Breast epithelium (tissue), 4 donors: ENCODE measurements at places on chromosomes 16 and 17.

DNA sequence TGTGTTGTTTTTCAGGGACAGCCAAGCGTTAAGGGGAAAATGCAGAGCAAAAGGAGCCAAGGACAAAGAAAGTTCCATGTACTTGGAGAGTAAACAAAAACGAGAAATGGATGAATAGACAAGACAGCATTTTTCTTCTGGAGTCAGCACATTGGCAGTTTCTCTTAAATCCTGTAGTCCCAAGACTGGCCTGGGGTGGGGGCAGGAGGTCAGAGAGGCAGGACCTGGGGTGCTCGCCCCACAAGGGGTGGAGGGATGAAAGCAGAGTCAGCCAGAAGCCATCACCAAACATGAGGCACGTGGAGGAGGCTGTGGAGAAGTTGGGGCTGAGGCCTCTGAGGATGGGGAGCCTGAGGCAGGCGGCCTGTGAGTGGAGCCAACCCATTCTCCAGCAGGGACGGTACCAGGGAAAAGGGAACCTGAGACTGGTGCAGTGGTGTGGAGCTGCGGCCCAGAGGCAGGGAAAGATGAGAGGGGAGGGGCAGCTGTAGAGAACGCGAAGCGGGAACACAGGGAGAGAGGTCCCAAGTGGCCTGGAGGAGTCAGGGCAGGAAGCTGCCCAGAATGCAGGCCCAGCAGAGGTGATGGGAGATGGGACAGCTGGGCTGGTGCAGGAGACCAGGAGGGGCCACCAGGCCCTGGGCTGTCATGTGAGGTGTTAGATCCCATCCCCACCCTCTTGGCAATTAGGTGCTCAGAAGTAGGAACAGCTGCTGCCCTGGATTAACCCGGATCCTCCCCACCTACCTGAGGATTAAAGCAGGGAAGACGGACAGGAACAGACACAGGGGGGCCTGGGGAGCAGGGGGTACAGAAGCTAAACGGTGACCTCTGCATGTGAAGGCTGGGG, 3.3 kb downstream of the TLCD3B start:
- no peak for DNase-seq

DNA sequence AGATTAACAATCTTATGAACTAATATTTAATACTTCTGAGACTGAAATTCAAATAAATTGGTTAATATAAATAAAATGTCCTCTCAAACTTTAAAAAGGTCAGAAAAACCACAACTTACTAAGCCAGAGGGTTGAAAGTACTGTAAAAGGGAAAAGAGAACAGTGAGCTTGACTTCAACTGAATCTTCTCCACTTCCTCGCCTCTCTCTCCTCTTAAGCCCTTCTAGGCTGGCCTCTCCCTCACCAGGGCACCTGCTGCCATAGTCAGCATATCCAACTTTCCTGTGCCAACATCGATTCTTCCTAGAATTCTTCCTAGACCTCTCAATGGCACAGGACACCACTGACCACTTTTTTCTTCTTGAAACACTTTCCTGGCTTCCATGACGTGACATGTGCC, 19.4 kb downstream of the GNA13 start:
- DNase-seq = no peak

DNA sequence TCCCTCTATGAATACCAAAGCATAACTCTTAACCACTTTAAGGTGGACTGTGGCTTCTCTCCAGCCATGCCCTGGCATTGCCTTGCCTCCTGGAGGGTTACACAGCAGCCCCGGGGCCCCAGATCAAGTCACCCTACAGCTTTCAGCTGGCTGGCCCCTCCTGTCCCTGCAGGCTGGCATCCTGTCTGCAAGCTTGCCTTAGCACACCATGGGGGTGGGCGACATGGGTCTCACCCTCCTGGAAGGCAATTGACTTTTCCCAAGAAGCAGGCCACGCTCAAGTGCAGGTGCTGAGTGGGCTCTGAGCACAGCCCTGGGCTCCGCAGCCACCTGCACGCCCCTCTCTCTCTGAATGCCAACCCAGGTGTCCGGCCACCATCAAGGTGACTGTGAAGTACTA, 25.8 kb upstream of the AKTIP start:
- DNase-seq = no peak

GRCh38 chr17:50270435-50271362, 3.6 kb upstream of the TMEM92 start:
- peak; percentile 50 for DNase-seq

- no peak for DNase-seq
These were observed 2.4 kb downstream of the CCL13 start for GRCh38 chr17:34358631-34359030.
